ENCODE measurements at places on chromosomes 1 and 21.
A peak's percentile ranks its signal among the peaks of the same experiment; 100 is the strongest.

DNA sequence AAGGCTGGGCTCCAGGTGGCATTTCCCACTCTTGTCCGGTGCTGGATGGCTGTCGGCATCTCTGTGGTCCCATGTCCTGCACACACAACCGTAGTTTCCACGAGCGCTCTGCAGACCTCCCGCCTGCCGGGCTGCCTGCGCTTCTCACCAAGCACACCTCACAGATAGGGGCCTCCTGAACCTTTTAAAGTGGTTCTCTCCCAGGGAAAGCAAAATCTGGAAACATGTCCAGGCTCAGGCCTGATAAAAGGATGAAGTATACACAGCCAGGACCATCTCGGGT lies 46.2 kb downstream of the CAPN9 start:
- no peak for DNase-seq

DNA sequence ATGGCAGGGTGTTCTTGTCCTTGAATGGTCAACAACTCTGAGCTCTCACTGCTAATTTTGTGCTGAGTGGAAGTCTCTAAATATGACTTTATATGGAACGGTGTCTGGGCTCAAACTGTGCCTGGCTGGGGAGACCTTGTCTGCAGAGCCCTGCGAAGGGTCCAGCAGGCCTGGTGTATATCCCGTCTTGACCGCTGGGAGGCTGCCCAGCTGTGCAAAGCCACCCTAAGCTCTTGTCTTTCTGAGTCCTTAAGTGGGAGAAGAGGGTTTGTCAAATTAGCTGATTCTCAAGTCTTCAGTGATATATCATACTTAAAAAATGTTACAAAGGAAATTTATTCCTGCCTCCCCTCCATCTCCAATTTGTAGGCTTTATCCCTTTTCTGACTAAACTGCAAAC lies 198.7 kb downstream of the KCNJ6 start:
- no peak for DNase-seq

DNA sequence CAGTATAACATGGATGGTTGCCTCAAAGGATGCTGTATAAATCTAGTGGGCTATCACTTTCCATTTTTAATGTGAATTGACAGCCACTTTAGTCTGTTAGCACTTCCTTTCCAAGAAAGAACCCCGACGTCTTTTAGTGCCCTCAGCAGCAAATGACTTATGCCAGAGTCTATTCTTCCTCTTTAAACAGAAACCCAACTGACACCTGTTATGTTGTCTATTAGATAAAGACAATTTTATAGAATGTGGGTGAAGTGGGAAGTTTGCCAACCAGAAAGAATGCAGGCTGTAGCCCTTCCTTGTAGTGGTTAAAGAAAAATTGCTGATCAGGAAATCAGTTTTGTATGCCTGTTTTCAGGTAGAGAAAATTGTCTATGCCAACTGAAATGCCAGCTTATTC lies 344.9 kb downstream of the ZNF326 start:
- no peak for DNase-seq

- DNase-seq: no peak
Observed at GRCh38 chr1:178938101-178938958, 67.5 kb upstream of the ANGPTL1 start.

DNA sequence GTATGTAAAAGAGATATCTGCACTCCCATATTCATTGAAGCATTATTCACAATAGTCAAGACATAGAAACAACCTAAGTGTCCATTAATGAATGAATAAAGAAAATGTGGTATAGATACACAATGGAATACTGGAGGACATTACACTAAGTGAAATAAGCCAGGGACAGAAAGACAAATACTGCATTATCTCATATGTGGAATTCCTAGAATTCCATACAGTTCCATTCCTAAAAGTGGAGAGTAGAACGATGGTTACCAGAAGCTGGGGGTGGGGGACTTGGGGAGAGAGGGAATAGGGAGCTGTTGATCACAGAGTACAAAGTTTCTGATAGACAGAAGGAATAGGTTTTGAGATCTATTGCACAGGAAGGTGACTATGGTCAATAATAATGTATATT lies 7.4 kb downstream of the TMED5 start:
- DNase-seq: no peak

DNA sequence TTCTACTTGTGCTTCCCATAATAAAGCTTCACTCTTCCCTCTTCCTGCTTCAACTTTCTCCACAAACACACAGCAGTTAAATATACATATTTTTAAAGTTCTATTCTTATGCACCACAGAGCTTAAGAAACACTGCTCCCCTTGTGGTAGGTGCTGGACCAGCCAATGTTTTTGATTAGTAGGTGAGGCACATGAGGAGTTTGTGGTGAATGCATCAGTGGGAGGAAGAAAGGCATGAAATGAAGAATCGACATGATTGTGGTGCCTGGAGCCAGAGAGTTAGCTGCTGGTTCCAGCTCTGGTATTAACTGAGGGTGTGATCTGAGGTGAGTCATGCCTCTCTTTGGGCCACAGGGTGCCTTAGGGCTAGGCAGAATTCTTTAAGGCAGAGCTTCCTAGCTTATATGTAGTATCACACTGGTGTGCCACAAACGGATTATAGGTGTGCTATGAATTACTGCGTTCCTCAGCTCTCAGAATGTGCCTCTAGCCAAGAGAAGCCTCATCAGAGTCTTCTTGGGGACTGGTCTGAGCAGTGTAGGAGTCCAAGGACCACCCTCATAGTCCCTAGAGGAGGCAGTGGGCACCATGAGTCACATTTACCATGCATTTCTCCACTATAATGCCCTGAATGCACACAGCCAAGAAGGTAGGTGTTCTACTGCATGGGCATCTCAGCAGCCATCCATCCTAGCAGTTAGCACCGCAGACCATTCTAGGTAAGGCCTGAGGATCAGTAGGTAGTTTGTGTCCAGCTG lies 97.4 kb upstream of the SGIP1 start:
- peak; percentile 18 for DNase-seq

DNA sequence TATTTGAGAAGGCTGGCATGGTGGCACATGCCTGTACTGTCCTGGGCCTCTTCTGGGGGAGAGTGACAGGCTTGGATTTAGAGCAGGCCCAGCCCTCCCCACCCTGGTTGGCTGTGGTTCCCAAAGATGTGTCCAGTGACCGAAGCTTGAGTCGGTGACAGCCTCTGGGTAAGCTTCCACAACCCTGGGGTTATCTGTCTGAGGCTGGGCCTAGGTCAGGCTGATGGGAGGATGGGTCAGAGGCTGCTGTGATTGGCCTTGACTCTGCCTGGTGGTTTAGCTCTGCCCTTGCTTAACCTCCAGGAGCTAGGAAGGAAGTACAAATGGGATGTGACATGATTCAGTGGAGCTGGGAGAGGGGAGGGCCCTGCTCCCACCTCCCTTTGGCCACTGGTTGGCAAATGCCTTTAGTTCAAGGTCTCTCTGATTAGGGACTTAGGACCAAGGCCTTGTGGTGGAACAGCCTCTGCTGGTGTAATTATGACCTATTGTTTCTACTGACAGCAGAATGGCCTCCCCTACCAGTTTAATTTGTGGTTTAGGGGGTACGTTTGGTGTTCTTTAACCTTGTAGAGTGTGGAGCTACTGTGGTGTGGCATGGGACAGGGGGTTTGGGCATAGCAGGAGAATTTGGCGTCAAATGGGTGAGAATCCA lies 16.6 kb downstream of the NUDC start:
- DNase-seq: no peak

- no peak for DNase-seq
Observed at GRCh38 chr1:29876902-29877301, 640.6 kb downstream of the PTPRU start.

- peak; percentile 72 for DNase-seq
Observed at GRCh38 chr1:235417086-235417697, 50.0 kb downstream of the TBCE start.

DNA sequence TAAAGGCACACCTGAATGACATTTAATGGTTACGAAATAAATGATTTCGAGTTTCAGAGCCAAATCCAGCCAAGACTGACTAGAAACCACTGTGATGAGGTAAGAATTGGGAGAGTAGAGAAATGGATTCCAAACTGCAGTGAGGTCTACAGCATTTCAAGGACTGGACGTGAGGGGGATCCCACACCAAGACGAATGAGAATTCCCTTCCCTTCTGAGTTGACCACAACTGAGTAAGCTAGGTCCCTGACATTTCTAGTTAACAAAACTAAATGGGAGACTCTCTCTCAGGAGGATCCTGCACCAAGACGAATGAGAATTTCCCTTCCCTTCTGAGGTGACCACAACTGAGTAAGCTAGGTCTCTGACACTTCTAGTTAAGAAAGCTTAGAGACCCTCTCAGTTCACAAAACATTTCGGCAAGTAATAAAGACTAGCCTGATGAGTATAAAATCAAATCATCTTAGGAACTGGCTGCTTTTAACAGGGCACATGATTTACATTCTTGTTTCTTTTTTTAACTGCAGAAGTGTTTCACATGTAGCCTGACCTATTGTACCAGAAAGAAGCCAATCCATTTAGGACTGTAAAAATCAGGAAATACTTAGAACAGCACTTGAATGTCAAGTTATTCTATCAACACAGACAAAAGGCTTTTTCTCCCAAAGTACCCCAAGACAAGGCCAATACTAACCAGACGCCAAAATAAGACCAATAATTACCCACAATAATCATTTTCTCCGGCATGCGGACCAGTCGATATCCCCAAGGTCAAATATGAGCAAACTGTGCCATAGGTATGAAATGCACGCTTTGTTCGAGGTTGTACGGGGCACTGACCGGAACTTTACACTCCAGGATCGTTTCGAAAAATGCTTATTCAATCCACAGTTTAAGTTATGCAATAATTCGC lies 1.4 kb upstream of the SPATA1 start:
- DNase-seq: no peak

- DNase-seq: no peak
Observed at GRCh38 chr1:44260792-44261170, 47.5 kb downstream of the DMAP1 start.

DNA sequence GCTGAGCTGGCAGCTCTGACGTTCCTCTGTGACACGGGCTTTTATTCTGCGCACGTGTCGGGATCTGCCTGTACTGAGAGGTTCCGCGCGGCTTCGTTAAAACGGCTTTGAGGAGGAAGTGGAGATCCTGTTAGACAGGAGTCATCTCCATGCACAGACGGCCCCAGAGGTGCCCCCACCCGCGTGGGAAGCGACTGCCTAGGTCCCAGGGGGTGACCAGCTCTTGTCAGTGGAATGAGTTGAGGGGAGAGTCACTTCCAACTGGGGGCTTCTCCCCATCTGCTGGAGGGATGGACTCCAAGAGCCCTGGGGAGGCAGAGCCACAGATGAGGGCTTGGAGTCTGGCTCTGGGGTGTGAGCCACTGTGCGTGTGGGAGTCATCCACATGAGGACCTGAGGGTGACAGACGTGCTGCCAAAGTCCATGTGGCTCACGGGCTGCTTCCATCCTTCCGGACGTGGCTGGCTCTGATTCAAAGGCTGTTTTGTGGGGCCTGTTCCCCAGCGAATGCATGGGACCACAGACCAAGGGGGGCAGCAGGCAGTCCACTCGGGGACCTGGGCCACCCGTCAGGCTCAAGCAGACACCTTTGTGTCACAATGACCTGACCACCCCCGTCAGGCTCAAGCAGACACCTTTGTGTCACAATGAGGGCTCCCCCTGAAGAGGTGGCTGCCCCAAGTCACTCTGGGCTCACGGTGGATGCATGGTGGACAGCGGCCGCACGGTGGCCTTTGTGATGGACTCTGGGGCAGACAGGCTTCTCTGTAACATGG lies 26.8 kb downstream of the PTTG1IP start:
- DNase-seq: no peak

DNA sequence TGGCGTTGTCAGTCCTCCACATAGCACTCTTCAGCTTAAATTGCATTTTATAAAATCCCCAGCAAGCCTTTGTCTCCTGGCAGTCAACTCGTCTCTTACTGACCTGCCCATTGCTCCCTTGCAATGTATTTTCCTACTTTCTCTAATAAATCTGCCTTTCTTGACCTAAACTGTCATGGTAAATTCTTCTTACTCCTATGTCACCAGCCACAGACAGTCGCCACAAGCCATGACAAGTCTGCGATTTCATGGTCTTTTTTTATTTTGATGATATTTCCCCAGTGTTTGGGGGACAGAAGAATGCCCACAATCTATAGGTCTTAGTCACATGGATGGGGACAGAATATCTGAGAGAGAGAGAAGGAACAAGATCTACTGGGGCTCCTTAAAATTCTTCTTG lies 8.4 kb downstream of the IFNAR2 start:
- DNase-seq: no peak

DNA sequence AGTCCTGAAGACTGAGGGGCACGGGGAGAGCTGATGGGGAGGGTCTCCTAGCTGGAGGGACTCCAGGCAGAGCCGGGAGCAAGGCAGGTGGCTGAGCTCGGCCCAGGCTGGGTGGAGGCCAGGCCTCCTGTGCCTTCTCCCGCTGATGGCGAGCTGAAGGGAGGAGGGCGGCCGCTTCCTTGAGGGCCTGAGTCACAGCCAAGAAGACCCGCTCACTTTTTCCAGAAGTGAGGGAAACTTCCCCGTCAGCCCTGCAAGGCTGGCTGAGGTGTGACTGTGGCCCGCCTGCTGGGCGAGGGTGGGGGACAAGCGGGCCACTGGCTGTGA lies 1.7 kb upstream of the VWA1 start:
- DNase-seq: no peak

DNA sequence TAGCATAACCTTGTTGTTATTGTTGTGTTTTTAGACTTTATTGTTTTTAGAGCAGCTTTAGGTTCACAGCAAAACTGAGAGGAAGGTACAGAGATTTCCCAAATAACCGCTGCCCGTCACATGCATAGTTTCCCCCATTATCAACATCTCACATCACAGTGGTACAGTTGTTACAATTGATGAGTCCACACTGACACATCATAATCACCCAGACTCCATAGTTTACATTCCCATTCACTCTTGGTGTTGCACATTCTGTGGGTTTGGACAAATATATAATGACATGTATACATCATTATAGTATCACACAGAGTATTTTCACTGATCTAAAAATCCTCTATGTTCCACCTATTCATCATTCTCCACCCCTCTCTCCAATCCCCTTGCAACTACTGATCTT lies 25.9 kb upstream of the TOR3A start:
- DNase-seq: no peak

GRCh38 chr1:56285554-56286402 lies 293.6 kb downstream of the PLPP3 start:
- no peak for DNase-seq

- DNase-seq: no peak
Observed at GRCh38 chr1:54581621-54582035, 33.6 kb downstream of the ACOT11 start.

GRCh38 chr1:175221557-175222175 lies 29.1 kb upstream of the KIAA0040 start:
- peak; percentile 63 for DNase-seq

DNA sequence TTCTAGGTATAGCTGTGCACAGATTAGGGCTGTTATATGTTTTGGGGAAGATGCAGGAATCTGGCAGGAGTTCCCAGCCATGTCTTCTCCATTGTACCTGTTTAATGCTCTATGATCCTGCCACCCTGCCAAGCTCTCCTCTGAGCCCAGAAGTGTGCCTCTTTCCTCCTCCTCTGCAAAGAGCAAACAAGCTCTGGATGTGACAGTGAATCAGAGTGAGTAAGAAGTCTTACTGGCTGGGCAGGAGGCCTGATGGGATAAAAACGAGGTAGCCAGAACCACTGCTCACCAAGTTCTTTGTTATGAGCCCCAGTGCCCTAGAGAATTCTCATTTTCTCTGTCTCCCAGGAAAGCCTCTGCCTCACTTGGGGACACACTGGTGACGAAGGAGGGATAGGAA lies 69.0 kb downstream of the BRINP2 start:
- no peak for DNase-seq

- DNase-seq: no peak
Observed at GRCh38 chr1:219945795-219946194, 17.4 kb upstream of the SLC30A10 start.

- no peak for DNase-seq
Observed at GRCh38 chr1:36909946-36910725, 124.2 kb downstream of the GRIK3 start.

GRCh38 chr1:165235155-165235776 lies 121.2 kb downstream of the LMX1A start:
- DNase-seq: no peak

Data from NT2/D1 (cell line).